ENCODE measurements at places on chromosomes 4 and X.
A peak's percentile ranks its signal among the peaks of the same experiment; 100 is the strongest.

DNA sequence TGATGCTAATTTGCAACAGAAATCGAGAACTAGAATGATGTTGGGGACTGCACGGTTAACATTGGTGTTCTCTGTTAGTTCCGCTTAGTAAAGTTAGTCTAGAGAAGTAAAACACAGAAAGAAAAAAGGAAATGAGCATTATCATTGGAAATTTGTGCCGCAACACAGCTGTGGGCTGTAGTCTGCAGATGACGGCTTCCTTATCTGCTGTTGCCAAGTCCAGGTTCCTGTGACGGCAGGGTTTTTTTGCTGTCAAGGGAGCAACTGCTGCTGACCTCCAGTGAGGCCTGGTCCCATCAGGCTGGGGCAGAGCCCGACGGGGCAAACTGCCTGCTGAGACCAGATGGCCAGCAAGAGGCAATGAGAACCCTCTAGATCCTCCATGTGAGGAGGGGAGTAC is 38.9 kb upstream of the PHEX start:
- no peak for DNase-seq

GRCh38 chr4:119525005-119525749 is 103.4 kb downstream of the PDE5A start:
- peak; percentile 57 for DNase-seq

DNA sequence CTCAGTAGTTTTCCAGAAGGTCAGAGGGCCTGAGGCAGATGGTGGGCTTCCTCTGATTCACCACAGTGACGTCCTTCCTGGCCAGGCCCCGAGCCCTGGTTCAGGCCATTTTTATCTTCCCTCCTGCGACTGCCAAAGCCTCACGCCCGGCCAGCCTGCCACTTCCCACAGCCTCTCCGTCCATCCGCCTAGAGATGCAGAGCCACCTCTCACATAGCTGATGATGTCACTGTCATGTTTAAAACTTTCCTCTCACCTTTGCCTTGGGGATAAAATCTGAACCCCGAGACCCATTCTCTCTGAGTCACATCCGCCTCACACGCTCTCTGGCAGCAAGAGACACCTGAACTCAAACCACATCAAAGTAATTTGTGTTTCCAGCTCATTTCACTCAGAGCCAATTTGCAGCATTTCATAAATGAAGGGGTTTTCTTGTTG is 175.3 kb downstream of the QDPR start:
- DNase-seq = no peak

DNA sequence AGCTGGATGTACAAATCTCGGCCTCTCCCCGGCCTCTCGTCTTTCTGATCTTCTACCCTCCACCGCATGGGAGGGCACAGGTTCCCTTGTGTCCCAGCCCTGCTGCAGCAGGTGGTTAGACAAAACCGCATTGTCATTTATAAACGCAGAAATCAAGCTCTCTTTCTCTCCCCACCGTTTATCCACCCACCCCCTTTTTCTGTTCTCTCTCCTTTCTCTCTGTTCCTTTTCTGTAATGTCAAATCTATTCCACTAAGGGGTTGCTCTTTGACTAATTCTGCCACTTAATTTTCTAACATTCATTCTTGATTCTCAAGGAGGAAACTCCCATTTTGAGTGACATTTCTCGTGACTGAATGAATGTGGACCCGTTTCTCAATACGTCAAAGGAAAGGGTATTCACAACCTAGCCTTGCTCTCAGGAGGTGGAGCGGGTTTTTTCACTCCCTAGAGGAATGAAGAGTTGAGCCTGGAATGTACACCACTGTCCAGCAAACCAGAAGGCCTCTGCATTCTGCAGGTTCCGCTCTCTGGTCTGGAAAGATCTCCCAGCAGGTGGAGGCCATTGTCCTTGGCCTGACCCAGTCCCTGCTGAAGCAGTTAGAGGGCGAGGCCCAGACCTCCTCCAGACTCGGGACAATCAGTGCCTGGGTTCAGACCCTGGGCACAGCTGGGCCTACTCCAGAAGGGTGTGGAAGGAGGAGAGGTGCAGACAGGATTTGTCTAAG is 70.9 kb upstream of the ENPP6 start:
- DNase-seq = no peak

DNA sequence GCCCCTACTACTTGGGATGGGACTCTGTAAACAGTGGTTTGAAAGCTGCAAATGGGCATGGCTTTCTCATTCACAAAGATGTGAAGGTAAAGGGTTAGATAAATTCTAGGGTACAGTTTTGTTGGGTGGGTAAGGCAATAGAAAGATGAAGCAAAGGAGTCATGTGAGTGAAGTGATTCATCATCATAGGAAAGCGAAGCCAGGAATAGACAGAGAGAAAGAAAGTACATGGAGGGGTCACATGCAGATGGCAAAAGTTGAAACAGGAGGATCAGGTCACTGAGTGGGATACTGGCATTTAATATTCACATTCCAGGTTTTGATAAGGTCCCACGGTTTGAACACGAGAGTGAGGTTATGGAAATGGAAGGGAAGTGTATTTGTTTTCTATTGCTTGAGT is 8.2 kb upstream of the ABCG2 start:
- no peak for DNase-seq

- DNase-seq = no peak
Measured at GRCh38 chr4:150173982-150174398, 95.7 kb downstream of the DCLK2 start.

DNA sequence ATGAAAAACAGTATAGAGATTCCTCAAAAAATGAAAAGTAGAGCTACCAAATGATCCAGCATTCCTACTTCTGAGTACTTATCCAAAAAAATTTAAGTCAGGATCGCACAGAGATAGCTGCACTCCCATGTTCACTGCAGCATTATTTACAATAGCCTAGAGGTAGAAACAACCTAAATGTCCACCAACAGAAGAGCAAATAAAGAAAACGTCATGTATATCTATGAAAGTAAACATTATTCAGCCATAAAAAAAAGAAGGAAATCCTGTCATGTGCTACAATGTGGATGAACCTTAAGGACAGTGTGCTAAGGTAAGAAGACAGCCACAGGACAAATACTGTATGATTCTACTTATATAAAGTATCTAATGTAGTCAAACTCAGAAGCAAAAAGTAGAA is 12.4 kb downstream of the THOC2 start:
- no peak for DNase-seq

- no peak for DNase-seq
Measured at GRCh38 chr4:174521800-174522182, 497 bp downstream of the HPGD start.

DNA sequence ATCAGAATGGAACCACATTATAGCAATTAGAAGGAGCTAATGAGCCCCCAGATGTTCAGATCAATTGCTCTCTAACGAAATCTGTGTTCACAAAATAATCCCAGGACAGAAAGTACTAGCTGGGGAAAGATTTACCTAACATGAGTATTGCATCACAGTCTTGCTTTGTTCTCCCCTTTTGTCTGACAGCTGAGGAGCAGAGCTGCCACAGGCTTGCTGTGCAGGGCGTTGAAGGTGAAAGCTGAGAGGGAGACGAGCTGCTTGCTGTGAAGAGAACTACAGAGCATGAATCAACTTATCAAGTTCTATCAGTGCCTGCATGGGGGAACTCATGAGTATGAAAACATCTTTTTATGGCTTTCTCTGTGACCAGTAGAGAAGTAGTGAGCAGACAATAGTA is 441.2 kb downstream of the CENPC start:
- no peak for DNase-seq

- DNase-seq = no peak
Measured at GRCh38 chr4:26330186-26330787, 9.5 kb downstream of the RBPJ start.

GRCh38 chrX:19291086-19291485 is 52.6 kb upstream of the PDHA1 start:
- no peak for DNase-seq

DNA sequence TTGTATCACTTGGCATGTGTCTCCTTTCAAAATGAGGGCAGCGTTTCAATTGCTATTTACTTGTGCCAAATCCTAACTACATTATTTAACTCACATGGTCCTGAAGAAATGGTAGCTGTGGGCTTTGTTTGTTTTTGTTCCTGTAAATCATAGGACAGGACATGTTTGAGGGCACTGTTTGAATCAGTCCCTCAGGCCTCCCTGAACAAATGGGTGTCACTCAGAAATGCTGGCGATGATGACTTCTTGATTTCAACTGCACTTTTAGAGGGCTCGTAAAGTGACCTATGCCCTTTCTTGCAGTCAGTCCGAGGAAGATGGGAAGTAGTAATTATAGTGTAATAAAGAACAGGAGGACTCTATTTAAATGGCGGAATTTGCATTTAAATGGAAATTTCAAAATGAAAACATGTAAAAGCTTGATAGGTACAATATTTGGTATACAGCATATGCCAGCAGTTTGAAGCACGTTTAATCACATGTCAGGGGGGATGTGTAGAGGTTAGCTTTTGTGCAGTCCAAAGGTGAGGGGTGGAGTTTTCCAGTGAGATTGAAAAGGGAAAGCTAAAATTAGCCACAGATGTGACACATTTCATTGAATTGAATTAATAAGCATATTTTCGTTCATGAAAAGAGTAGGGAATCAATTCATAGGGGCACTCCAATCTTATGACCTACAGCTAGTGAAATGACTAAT is 1958.7 kb upstream of the IGFBP7 start:
- DNase-seq = no peak

DNA sequence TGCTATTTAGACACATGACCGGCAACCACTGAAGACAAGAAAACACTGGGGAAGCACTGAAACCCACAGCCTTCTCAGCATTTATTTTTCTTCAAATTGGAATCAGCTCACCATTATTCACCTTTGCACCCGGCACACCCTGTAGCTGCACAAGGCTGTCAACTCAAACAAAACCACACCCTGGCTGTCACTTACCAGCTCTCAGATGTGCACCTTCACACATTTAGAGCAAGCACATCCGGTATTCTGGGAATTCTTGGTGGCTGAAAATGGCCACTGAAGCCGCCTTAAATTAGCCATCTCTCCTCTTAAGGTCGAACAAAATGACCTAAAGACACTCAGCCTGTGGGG is 5.9 kb downstream of the ZFYVE28 start:
- no peak for DNase-seq

GRCh38 chr4:61079976-61080375 is 120.2 kb upstream of the ADGRL3 start:
- DNase-seq = no peak

DNA sequence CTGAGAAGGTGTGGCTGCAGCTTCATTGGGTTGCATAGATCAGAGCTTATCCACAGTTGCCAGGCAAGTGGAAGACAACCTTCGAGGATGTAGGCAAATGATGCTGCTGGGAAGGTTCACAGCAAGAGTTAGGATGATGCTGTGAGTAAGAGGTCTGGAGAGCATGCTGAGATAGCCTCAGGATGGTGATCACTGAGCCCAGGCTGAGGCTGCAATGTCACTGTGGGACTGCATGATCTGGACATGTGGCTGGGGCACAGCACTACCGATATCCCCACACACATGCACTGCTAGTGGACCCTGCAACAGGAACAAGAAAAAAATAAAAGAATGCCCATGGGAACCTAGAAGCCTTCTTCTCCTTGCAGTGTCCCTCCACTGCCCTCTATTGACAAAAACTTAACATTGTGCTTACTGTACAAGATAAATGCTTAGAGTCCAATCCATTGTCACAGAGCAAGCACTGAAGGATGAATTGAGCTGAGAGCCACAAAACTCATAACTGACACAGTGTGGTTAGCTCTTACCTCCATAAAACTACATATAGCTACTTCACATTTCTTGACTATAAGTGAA is 105.6 kb downstream of the CNKSR2 start:
- DNase-seq = peak; percentile 5

DNA sequence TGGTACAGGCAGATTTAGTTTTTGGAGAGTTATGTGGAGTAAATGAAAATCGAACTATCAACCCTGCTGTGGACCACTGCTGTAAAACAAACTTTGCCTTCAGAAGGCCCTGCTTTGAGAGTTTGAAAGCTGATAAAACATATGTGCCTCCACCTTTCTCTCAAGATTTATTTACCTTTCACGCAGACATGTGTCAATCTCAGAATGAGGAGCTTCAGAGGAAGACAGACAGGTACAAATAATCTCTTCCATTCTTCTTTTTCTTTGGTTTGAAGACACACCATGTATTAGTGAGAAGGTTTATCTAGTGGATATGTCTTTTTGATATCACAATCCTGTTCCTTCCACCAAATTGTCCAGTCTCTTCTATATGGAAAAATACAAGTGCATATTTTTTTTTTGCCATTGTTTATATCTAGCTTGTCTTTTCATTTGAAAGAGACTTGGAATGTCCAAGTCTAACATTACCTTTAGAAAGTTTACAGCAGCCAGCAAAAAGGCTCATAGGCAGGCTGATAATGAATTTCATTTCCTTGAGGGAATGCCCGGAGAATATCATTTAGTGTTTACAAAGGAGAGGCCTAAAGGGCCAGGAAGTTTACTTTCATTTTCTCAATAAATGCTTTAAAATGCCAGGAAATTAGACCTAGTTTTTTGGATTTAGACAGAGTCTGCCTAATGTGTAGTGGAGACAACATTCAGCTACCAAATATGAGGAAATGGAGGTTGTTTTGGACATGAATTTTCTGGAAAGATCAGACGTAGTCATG is 18.6 kb downstream of the AFM start:
- no peak for DNase-seq

DNA sequence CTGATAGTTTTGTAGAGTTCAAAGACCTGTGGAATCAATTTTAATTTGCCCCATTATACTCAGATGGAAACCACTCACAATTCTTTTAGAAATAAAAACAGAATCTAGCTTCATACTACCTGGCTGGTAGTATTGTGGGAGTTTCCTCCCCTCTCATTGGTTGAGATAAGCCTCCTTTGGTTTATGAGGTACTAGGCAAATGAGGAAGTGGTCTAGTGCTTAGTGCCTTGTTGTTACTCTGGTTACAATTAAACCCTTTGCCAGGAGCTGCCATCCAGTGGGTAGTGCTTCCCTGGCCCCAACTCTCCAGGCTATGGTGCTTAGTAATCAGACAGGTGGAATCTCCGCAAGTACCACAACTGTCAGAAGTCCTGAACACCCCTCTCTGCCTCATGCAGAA is 118.3 kb downstream of the CDKL5 start:
- DNase-seq = no peak

DNA sequence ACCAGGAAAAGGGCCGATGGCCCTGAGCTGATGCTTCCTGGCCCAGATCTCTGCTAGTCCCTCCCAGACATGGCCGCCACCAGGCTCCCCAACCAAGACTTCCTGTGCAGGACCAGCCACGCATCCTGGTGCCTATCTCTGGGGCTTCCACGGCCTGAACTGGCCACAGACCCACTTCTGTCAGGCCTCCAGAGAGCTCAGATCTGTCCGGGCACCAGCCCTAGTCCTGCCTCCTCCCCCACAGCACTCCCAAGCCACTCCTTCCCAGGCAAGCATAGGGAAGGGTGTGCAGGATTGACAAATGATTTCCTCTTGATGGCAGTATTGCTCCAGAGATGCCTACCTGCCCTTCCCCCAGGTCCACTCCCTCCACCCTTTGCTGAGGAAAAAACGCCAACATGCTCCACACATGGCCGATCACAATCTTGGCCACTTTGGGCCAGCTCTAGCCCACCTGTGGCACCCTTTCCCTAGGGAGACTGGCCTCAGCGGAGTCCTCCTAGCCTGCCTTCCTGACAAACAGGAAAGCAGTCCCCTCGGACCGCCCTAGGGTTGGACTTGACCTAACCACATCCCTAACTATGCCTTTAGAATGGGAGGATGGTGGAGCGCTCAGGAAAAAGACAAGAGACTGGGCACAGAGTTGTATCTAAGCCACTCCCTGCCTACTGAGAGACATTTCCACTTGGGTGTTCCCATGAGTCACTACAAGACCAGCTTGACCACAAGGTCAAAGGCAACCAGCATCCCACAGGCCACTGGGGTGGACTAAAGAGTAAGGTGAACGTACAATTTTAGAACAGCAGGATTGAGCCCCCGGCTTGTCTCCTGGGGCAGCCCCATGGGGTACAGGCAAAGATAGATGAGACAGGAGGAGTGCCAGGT is 277.5 kb upstream of the AGTR2 start:
- no peak for DNase-seq

Measured in AG04449 (cell line).